PC-9 (cell line): ENCODE measurements at places on chromosomes 5 and 9.

DNA sequence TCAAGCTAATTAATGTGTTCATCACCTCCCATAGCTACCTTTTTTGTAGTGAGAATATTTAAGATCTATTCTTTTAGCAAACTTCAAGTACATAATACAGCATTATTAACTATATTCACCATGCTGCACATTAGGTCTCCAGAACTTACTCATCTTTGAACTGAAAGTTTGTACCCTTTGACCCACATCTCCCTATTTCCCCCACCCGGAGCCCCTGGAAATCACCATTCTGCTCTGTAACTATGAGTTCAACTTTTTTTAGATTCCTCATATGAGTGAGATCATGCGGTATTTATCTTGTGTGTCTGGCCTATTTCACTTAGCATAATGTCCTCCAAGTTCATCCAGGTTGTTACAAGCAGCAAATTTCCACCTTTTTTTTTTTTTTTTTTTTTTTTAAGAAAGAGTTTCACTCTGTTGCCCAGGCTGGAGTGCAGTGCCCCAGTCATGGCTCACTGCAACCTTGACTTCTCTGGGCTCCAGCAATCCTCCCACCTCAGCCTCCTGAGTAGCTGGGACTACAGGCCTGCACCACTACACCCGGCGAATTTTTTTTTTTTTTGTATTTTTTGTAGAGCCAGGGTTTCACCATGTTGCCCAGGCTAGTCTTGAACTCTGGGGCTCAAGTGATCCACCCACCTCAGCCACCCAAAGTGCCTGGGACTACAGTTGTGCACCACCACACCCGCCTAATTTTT, 100.4 kb upstream of the SAP30L start:
- DNase-seq, result no peak

DNA sequence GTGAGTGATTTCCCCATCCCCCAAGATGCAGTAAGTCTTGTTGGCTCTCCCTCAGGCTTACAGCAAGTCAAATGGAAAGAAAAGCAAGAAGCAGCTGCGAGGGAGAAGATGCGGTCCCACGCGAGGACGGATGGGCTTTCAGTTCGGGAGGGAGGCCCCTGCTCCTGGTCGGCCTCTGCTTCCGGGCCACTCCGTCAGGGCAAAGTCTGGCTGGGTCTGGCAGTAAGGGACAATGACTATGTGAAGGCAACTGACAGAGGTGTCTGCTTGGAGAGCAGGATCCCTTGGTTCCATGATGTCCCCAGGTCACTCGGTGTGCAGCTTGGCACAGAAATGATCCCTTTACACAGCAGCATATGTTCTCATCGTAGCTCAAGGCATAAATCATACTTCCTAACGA, 146.7 kb downstream of the HSPA4 start:
- DNase-seq, result no peak

GRCh38 chr5:10832987-10833386, 72.0 kb upstream of the DAP start:
- no peak for DNase-seq

DNA sequence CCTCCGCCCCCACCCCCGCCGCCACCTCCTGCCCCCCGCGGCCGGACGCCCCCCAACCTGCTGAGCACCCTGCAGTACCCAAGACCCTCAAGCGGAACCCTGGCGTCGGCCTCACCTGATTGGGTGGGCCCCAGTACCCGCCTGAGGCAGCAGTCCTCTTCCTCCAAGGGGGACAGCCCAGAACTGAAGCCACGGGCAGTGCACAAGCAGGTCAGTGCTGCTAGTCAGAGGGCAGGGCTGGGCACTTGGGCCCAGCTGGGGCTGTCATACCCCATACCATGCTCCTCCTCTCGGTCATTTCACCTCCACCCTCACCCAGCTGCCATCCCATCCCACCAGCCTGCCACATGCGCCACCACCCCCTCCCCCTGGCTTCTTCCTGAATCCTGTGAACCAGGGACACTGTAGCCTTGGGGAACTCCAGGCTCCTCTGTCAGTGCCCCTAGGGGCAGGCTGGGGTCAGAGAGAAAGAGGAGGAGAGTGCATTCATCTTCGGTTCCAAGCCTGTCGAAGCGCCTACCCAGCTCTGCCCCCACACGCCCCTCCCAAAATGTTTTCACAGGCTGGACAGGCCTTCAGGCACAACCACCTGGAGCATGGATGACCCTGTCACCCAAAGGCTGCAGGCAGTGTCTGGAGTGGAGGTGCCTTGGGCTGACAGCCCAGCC, 122.0 kb downstream of the DAB2IP start:
- no peak for DNase-seq

GRCh38 chr5:14825977-14826376, 45.6 kb downstream of the ANKH start:
- DNase-seq, result no peak

- DNase-seq, result peak; percentile 79
Measured at GRCh38 chr5:137142764-137143605, 356.1 kb downstream of the SPOCK1 start.

- DNase-seq, result no peak
Measured at GRCh38 chr9:71703172-71703872, 65.0 kb downstream of the CEMIP2 start.

DNA sequence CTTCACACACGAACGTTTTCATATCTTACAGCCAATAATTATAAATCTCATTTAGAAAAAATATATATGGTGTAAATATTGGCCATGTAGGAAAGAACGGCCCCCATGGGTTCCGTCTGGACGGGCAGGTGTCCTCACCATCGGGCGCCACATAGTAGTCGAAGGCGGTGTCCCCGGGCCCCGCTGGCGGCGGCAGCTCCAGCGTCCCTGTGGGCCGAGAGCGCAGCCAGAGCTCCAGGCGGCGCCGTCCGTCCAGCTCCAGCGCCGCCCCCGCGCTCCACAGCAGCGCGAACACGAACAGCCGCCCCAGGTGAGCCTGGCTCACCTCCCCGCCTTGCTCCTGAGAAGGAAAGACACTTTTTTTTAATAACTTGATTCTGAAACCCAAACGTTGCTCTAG, 134.6 kb downstream of the DNAH5 start:
- no peak for DNase-seq

DNA sequence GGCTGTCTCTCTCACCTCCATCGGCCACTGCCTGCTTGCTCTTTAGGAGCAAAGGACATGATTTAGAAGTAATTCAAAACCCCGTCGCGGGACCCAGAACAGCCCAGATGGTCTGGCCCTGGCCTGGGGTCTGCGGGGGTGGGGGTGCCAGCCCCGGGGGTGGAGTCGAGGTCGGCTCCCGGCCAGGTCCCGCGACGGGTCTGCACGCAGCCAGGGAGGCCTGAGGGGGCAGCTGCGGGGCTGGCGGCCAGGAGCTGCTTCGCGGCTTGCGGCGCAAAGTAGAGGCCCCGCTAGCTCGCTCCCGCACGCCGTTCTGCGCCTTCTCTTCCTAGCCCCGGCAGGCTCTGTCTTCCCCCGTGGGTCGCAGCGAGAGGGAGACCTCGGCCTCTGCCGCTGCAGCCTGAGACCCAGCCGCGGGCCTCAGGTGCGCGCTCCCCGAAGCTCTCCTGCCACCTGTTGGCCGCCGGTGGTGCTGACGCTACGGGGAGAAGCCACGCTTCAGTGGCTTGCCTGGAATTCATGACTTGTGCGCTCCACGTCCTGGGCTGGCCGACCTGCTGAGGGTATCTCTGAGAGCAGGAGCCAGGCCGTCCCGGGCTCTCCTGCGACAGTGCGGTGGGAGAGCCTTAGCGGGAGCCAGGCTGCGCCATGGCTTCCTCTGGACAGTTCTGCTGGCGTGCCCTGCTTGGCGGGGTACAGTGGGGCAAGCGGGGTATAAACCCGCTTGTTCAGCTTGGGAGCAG, 157.2 kb upstream of the PITX1 start:
- peak; percentile 86 for DNase-seq

- no peak for DNase-seq
Measured at GRCh38 chr9:72657023-72657422, 135.6 kb downstream of the TMC1 start.

- no peak for DNase-seq
Measured at GRCh38 chr5:145244251-145244650, 590.9 kb downstream of the PRELID2 start.

- DNase-seq, result no peak
Measured at GRCh38 chr9:73667749-73668148, 516.1 kb downstream of the ANXA1 start.

GRCh38 chr5:2579126-2579525, 172.4 kb downstream of the IRX2 start:
- no peak for DNase-seq

DNA sequence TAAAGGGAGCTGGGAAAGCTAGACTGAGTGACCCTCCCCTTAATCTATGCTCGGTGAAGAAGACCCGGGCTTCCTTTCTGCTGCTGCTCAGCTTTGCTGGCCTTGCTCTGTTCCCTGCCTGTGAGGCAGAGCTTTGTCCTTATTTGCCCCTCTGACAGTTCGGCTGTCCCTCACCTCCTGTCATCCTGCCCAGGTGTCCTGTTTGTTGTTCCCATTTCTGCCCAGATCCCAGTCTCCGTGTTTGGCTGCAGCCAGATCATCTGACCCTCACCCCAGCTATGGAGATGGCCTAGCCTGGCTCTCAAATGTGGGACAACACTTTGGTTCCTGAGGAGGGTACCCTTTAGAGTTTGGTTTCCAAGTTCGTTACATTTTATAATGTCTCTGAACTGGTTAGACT, 20.2 kb downstream of the OTULIN start:
- no peak for DNase-seq

DNA sequence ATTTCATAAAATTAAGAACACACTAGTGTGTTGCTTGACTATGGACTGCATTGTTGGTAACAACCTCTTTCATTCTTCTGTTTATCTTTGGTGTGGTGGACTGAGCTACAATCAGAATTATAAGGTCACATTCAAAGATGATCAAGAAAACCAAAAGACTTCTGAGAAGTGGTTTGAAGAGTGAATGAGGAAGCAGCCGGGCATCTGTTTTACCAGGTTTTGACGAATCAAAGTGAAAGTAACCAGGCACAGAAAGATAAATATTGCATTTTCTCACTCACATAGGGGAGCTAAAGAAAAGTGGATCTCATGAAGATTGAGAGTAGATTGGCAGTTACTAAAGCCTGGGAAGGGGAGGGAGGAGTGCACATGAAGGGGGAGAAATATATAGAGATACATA, 589.1 kb downstream of the ZNF608 start:
- no peak for DNase-seq

DNA sequence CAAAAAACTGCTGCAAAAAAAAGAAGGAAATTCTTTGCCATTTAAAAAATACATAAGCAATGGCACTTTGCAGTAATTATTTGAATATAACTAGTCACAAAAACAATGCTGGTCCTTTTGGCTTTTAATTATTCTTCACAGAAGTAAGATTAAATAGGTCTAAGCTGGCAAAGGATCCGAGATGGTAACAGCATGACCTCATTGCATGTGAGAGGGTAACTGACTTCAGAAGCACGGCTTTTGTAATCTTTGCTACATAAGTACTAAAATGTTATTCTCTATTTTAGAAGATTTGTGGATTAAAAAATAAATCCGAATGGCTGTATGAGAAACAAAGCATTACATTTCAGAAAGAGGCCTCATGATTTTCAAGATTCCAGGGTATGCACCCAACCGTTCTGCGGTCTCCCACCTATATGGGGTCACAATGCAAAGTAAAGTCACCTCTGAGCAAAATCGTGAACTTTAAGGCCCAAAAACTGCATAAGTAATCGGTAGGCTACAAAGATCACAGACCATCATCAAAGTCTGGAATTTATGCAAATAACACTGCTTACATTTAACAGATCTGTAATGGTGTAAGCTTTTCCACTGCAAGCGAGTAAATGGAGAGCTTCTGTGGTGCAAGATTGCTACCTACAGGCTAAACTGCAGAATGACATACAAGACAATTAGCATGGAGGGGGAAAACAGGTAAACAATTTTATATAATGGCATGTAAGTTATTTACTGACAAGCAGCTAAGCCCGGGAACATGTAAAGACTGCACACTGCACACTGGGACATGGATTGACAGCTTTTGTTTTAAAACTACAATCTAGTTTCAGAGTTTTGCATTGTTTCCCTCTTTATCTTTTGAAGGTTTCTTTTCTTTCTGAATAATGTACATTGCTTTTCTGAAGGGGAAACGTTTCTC, 231.6 kb downstream of the SLF1 start:
- peak; percentile 51 for DNase-seq

DNA sequence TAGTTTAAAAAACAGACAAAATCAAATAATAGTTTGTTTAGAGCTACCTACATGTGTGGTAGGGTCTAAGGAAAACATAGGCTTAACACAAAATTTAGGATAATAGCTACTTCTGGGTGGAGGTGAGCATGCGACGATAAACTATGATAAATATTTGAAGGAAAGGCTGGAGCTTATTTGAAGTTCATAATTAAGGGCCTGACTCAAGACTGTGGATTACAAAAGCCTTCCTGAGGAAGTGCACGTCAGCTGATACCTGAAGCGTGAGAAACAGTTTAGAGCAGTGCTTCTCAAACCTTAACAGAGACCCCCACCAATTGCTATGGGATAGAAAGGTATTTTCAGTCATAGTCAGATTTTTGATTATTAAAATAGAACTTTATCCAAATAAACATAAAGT, 20.4 kb upstream of the UBLCP1 start:
- no peak for DNase-seq

- no peak for DNase-seq
Measured at GRCh38 chr5:65329266-65329665, 152.5 kb downstream of the ADAMTS6 start.

DNA sequence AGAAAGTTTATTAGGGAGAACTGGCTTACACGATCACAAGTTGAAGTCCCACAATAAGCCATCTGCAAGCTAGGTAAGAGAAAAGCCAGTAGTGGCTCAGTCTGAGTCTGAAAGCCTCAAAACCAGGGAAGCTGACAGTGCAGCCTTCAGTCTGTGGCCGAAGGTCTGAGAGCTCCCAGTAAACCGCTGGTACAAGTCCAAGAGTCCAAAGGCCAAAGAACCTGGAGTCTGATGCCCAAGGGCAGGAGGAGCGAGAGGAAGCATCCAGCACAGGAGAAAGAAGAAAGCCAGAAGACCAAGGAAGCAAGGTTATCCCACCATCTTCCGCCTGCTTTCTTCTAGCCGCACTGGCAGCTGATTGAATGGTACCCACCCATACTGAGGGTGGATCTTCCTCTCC, 97.3 kb upstream of the FBN2 start:
- DNase-seq, result no peak

DNA sequence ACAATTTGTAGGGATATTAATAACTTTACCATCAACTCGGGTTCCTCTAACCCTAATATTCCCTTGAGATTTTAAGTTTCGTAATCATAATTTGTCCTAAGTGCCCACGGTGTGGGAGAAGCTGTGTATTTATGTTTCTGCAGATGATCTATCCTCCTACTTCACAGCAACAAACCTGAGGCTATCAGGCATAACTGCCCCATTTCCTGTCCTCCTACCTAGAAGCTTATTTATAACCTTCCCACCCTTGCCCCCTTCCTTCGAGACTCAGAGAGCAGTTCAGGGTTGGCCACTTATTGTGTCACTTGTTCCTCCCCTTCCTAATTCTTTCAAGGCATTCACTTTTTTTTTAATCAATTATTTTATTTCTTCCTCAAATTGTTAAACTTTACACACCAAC, 29.6 kb upstream of the LCP2 start:
- DNase-seq, result no peak

- DNase-seq, result no peak
Measured at GRCh38 chr5:73957397-73958001, 331.5 kb downstream of the ARHGEF28 start.

- no peak for DNase-seq
Measured at GRCh38 chr5:59346514-59346913, 547.0 kb downstream of the PDE4D start.

GRCh38 chr5:14003936-14004335, 59.4 kb upstream of the DNAH5 start:
- no peak for DNase-seq
